ENCODE measurements at places on chromosomes 13 and 19.

DNA sequence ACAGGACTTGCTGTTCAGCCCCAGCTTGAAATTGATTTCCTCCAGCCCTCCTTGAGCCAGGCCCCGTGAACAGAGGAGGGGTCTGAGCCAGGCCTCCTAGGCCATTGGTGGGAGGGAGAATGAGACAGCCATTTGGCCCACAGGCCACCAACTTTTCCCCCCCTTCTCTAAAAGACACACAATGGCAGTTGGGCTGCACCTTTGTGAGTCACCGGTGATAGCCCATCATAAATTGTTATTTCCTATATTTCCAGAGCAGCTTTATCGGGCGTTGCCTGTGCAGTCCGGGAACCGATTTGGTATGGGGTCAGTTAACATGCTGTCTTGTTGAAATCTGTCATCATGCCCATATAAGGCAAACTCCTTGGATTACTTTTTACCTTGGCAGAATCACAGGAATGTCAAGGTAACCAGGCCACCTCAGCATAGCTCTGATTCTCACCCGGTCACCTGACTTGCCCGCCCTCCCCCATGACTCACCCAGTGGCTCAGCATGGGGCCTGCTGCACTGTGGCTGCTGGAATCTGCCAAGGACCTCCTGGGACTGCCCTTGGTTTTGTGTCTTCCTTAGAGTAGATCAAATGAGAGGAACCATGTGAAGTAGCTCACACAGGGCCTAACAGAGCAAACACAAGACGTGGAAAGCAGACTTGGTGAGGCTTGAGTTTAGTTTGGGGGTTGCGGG, 36.1 kb downstream of the ACTN4 start:
- peak; percentile 68 for DNase-seq

- no peak for DNase-seq
Observed at GRCh38 chr13:20128459-20128931, 32.4 kb downstream of the GJA3 start.

DNA sequence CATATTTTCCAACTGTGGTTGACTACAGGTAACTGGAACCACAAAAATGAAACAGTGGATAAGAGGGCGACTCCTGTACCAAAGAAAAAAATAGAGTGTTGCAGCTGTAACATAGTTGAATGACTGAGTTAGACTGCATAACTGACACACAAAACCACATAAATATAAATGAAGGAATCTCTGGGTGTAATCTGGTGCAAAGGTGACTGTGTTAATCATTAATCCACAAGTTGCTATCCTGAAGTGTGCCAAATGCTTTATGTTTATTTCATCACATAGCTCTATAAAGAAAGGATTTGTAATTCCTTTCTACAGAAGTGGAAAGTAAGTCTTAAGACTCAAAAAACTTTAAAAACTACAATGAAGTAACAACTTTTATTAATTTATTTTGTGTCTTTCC, 6.0 kb upstream of the GJB2 start:
- no peak for DNase-seq

DNA sequence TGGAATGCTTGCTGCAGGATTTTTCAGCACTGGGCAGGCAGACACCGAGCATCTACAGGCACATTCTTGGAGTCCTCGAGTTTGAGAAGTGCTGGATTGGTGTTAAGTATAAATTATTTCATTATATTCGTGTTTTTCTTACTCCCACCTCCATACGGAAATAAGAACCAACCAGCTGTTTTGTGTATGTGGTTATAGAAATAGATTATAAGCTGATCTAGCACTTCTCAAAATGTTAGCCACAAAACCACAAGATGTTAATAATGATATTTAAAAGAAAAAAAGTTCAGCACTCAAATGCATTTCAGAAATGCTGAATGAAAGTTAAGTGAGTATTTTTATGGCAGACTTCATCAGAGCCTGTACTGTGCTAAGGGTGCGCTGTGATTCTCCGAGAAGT, 24.0 kb upstream of the TEX29 start:
- DNase-seq: no peak

DNA sequence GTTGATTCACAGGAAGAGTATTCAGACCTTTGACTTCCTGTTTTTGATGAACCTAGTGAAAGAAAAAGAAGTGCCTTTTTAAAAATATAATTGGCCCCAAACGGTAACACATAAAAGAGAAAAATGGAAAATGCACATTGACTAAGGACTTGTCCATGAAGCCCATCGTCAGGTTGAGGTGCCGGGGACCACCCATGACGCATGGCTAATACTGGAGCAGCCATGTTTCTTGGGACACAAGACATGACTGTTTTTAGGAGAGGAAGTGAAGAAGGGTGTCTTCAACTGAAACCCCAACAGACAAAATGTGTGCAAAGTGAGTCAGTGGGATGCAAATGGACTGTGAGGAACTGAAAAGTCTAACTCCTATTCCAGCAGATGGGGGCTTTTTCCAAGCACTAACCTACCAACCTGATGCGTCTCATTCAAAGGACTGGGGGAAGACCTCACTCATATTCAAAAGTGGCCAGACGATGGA, 459.4 kb downstream of the FOXO1 start:
- no peak for DNase-seq

DNA sequence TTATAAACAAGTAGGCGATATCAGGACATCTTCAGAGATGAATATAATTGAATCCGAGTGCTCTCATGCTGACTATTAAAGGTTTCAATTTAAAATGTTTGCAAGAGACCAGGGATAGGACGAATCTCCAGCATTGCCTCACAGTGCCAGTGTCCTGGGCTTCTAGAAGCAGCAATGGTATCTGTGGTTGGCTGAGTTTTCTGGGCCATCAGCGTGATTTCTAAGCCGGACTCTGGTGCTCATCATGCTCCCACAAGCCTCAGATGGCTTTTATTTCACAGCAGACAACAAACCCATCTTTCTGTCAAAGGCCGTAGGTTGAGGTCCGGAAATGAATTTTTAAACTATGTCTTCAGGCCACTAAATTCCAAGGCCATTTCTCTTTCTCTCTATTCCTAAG, 187.7 kb downstream of the FOXO1 start:
- DNase-seq: no peak

DNA sequence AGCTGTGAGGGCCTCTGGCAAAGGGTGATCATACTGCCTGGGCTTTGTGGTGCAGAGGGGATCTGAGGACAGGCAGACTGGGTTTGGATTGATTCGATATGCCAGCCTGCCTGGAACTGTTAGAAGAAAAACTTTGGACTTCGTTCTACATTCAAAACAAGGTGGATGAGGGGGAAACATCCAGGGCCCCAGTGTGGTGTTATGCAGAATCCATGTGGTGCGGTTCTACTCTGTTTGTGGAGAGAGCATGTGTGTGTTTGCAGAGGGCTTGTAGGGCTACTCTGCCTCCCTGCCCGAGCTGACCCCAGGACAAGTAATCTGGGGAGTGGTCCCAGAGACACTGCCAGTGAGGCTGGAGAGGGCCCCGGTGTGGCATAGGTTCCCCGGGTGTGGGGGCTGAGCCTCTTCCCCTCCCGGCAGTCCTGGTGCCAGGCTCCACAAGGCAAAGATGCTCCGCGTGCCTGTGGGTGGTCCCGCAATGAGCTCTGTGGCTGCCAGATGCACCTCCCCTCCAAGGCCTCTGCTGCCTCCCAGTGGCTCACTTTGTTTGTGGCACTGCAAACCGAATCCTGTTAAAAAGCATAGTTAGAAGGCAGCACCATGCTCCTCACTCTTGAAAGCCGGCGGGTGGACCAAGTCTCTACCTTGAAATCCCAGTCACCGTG, 22.3 kb upstream of the TFDP1 start:
- DNase-seq: peak; percentile 71

DNA sequence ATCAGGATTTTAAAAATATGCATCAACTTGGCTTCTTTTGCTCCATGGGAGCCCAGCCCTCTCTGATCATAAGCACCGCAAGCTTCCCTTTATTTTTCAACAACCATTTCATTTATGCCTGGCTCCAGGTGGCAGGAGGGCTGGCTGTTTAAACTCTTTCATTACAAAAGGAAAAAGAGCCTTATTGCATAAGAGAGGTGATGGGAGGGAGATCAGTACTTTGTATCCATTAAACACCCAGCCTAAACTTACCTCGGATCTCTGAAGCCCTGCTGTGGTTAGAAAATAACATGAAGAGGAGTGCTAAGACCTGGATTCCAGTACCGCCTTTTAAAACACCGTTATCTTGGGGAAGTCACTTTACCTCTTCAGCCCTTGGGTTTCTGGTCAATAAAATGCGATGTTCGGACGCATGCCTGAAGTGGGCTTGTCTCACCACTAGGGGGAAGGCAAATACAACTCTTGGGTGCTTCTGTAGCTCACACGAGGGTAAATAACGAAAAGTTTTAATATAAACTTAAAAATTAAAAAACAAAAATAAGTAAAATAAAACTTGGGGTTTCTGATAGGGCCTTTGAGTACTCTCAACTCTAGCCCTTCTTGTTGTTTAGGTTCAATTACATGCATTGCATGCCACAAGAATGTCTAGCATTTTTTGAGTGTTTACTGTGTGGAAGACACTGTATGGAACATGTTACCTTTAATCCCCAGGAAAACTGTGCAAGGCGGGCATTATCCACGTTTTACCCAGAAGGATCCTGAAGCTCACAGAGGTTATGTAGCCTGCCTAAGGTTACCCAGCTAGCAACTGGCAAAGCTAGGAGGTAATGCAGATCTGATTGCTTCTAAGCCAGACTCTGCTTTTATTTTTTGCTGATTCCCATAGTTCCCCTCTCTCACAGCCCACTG, 240.3 kb downstream of the LMO7 start:
- peak; percentile 57 for DNase-seq

DNA sequence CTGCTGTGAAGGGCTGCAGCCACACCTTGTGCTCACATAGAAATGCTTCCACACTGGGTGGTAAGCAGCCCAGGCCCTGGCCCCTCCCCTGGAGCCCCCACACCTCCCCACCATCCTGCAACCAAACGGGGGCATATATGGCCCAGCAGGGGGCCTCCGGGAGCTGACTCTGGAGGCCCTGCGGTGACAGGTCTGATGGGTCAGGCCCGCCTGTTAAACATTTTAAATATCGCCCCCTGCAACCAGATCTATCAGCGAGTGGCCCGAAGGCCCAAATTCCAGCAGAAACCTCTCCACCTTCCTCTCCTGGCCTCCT, 48.0 kb upstream of the KATNAL1 start:
- no peak for DNase-seq

- DNase-seq: no peak
Observed at GRCh38 chr13:96229356-96229755, 139.4 kb downstream of the HS6ST3 start.

DNA sequence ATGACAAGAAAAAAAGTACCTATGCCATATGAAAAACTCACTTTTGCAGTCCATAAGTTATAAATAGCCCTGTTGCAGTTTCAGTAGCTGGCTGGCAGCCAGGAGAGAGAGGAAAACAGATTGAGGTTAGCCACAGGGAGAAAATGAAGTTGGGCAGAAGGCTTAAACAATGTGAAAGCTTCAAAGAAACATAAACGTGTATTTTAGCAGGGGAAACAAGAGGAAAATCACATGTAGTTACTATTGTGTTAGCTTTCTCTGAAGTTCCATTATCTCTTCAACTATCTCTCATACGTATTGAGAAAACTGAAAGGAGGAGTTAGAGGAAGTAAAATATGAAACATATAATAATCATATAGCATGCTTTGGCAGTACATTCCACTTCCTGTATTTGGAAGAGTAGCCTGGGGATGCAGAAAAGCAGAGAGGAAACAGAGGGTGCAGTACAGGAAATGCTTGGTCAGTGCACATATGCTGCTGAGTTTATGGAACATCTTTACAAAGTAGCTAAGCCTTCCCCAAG, 1551.1 kb downstream of the EFNB2 start:
- no peak for DNase-seq

GRCh38 chr19:38433268-38433733, at the start of gene RYR1:
RYR1 (plus strand) TSS chr19:38433691; CDS start chr19:38433830, 139 bp downstream.
- no peak for DNase-seq

GRCh38 chr13:46855166-46855565, 41.7 kb downstream of the HTR2A start:
- DNase-seq: no peak

- no peak for DNase-seq
Observed at GRCh38 chr13:97853550-97853949, 99.9 kb upstream of the IPO5 start.

DNA sequence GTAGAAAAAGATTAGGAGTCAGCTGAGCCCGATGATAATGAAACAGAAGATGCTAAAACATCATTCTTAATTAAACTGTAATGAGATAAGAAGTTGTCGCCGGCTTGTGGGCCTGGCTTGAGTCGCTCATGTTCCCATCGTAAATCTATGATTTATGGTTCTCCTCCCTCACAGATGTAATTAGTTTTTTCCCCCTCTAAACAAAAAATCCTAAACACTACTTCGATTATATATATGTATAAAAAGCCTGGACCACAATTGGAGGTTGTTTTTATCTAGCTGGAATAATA, 151.3 kb downstream of the PTPRS start:
- no peak for DNase-seq

DNA sequence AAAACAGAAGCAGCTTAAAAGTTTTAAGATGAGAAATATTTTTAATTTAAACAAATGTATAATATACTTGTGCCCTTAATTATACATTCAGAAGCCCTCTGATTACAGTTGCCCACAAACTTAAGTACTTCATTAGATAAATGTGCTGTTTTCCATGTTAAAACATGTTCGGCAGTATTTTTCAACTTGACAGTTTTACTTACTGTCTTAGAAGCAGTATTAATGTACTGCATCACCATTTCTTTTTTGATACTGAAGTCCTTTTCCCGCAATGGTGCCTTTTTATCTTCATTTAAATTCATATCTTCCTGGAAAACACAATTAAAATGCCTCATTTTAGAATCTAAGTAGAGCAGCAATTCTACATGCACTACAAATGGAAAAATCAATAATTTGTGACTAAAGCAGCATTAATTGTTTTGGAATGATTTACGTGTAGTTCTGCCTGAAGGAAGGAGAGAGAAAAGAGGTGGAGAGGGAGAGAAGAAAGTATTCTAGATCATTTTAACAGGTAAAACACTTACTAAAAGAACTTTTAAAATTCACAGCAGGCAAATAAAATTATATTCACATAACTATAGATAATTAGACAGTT, 70.2 kb downstream of the DIAPH3 start:
- DNase-seq: no peak

- no peak for DNase-seq
Observed at GRCh38 chr13:93173654-93174053, 53.0 kb upstream of the GPC6 start.

- DNase-seq: no peak
Observed at GRCh38 chr13:106599875-106600797, 32.2 kb upstream of the ARGLU1 start.

- no peak for DNase-seq
Observed at GRCh38 chr19:14768001-14768400, 10.4 kb downstream of the ADGRE2 start.

GRCh38 chr19:38692458-38693379, 45.3 kb downstream of the ACTN4 start:
- no peak for DNase-seq
